ENCODE measurements at places on chromosomes 5 and 9.
A peak's percentile ranks its signal among the peaks of the same experiment; 100 is the strongest.

GRCh38 chr5:104170926-104171325, 608.3 kb upstream of the NUDT12 start:
- peak; percentile 71 for DNase-seq

DNA sequence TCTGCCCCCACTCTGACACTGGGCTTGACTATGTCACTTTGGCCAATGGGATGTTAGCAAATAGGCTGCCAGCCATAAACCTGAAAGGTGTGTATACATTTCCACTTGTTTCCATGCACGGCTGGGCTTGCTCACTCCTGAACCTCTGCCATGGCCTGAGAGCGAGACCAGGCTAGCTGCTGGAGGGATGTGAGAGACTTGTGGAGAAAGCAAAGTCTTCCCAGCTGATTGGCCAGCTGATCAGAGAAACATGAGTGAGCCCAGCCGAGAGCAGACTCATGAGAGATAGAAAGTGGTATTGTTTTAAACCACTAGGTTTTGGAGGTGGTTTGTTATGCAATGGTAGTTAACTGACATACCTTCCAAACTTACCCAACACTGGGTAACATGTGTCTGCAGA, 13.9 kb downstream of the FAM193B start:
- DNase-seq = no peak

DNA sequence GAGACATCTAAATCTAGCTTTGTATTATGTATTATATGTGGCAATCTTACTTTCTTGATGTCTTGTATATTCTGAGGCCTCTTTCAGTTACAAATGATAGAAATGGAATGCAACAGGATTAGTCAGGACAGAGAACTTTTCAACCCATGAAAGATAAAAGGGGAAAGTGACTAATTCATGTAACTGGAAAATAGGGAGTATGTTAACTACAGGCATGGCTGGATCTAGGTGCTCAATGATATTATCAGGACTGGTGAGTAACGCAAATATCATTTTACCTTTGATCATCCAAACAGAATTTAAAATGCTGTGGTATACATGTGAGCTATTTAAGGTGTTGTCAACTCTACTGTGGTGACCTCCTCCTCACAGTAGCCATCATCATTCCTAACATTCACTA, 215.7 kb upstream of the GLRA1 start:
- DNase-seq = no peak

DNA sequence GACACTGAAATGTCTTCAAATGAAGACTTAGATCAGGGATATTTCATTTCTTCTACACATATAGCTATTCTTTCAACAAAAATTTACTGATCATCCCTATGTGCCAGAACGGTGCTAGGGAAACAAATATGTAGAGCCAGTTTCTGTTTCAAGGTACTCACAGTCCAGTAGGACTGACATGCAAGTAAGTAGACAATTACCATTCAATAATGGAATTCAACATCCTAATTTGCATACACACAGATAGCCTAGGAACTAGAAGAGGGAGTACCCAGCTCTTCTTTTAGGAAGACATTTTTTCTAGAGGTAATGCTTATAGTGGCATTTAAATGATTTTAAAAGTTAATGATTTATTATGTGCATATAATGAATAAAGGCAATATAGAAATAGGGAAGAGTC, 388.8 kb downstream of the ZSWIM6 start:
- no peak for DNase-seq

- no peak for DNase-seq
Measured at GRCh38 chr5:2797160-2797559, 45.7 kb upstream of the IRX2 start.
